ENCODE measurements at places on chromosomes 16 and 17. TPM values are rescaled to one million over a fixed set of nuclear protein-coding genes. Genes with fewer than 3 reads are reported as not detected.

FBXW10 gene
- 0.08 TPM for total RNA-seq

- no peak for DNase-seq
These were observed 9.9 kb downstream of the C17orf100 start for GRCh38 chr17:6661464-6661848.

- no peak for DNase-seq
These were observed 43.3 kb downstream of the RANBP10 start for GRCh38 chr16:67763066-67763465.

CES5A gene
- not detected for total RNA-seq

CACNG1 gene
- total RNA-seq, result not detected

HEXIM2 gene
- total RNA-seq, result 7.0 TPM

CD300C gene
- 0.71 TPM for total RNA-seq

GRCh38 chr17:15891318-15891717 is 53.6 kb upstream of the ADORA2B start:
- DNase-seq, result no peak

DNA sequence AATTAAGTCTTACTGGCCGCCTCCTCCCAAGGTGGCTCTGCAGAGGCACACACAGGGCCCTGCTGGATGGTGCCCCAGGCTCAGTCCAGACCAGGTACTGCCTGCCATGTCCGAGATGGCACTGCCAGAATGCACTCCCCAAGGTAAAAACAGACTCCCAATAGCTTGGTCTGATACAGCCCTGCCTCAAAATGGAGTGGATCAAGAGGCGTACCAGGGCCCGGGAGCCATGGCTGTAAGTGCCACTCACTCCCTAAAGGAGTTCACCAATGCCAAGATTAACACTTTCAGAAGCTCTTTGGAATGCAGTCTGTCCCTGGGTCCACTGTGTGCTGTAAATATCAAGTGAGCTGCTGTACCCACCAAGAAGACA is 576 bp upstream of the MYO18A start:
- no peak for DNase-seq
